ENCODE measurements at places on chromosomes 6 and 20.

DNA sequence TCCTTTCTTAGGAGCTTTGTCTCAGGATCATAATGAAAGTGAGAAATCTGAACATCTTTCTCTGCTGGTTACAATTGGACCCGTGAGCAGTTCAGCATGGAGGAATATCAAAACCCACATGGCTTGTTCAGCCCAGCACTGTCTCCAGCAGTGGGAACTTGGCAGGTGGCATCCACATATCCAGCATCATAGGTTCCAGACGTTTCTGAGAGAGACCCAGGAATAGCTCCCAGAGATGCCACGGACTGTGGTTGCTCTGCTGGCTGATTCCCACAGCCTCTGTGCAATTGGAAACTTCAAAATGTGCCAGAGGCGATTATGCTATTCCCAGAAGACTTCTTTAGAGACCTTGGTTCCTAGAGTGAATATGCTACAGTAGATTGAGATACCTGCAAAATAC is 76.4 kb downstream of the PHACTR2 start:
- DNase-seq, result no peak

- DNase-seq, result no peak
These were observed 495.6 kb upstream of the PTCHD4 start for GRCh38 chr6:48606618-48607017.

- DNase-seq, result no peak
These were observed 52.2 kb upstream of the TASP1 start for GRCh38 chr20:13690943-13691342.

- DNase-seq, result no peak
These were observed 15.4 kb downstream of the SRSF3 start for GRCh38 chr6:36609582-36609981.

- no peak for DNase-seq
These were observed 82.2 kb downstream of the TRERF1 start for GRCh38 chr6:42369568-42369967.

DNA sequence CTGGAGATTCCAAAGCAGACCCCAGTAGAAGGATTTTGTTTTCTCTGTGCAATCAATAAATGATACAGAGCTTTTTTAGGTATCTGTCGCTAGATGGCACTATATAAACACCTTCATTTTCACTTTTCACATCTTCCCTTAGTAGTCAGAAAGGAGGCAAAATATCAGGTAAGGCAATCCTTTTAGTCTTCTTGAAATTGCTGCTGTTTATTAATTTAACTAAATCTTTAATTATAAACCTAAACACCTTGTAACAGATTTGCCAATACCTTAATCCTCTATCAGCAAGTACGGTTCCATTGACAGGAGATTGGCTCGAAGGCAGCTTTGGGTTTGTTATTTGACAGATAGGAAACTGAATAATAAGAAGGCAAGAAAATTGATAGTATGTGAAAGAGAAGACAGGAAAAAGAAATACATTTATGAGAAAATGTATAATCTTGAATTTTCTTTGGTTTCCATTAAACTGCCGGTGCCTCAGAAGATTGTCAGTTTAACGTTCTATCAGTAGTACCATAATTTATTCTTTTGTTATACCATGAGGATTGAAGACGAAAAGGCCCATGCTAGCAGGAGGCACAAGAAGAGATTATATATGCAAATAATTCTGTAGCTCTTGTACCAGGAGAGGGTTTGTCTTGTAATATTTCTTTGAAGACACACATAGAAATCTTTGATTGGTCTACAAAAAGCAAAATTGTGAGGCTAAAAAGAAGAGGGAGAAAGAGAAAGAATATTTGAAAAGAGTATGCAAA is 23.5 kb upstream of the IBTK start:
- no peak for DNase-seq

DNA sequence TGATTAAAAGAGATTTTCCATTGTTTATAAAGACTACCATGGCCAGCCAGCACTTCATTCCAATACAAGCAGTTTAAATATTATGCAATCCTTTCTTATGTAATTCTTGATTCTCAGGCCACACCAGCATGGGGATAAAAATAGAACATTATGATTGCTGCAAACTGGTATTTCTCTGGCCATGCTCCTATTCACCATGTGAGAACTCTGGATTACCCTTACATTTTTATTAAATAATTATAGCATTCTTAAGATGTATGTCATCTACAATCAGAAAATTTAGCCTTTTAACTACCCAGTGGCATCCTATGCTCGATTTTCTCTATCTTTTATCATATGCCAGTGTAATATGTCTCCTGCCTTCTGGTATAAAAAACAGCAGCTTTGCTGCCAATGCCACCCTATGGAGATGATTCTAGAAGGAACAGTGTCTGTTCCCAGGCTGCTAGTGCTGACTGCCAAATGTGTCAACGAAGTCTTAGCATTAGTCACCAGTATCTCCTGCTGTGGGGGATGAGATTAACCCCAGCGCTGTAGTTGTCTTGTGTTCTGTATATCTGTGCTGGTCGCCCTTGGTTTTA is 501.4 kb downstream of the BCKDHB start:
- peak; percentile 11 for DNase-seq

- no peak for DNase-seq
These were observed 31.3 kb downstream of the RAB22A start for GRCh38 chr20:58340853-58341252.

GRCh38 chr20:35648836-35649235 is 15.9 kb downstream of the CPNE1 start:
- DNase-seq, result no peak

DNA sequence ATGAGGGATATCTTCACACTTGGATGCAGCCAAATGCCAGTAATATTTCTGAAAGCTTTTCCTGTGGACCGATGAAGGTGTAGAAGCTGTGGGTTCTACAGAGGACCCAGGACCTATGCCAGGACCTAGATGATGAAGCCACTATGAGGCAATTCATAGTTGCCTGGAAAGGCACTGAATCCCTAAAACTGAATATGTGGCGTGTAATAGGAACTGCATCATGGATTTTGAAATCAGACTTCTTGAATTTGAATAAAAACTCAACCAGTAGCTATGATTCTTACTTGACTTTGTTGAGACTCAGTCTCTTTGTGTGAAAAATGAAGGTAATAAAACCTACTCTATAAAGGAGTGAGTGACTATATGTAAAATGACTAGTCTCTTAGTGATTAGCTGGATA is 89.9 kb upstream of the SGK1 start:
- DNase-seq, result no peak

DNA sequence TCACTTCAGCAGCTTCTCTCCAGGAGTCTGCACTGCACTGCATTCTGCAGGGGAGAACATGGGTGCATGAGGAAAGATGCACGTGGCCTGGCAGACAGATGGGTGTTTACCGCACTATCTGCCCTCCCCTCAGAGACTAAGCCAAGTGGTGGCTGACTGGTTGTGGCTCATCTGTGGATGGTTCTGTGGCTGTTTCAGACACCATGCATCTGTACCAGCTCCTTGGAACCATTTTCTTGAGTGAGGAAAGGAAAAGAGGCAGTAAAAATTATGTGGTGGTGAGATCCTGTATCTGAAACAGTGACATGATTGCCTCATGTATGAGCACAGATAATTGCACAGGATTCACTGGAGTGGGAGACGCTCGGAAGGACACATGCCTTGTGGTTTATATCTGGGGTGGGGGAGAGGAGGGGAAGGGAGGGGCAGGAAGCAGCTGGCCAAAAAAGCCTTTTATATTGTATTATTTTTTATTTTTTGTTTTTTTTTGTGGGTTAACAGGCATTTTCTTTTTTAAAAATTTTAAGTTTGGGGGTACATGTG is 161.7 kb downstream of the ERMARD start:
- no peak for DNase-seq

- peak; percentile 25 for DNase-seq
These were observed 211.3 kb upstream of the RUNX2 start for GRCh38 chr6:45116714-45117410.

DNA sequence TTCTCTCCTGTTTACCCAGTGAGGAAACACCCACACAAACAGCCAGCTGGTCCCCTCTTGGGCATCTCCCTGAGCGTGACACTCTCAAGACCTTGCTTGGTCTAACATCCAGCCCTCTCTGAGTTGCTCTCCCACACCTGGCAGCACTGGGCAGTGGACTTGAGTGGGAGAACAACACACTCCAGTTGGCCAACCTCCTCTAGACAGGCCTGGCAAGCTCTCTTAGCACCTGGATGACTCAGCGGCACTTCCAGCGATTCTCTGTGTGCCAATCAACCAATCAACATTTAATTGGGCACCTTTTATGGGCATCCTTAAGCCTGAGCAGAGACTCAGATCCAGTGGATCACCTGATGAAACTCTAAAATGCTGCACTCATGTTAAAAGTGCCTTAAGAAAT is 76.6 kb upstream of the QKI start:
- no peak for DNase-seq

DNA sequence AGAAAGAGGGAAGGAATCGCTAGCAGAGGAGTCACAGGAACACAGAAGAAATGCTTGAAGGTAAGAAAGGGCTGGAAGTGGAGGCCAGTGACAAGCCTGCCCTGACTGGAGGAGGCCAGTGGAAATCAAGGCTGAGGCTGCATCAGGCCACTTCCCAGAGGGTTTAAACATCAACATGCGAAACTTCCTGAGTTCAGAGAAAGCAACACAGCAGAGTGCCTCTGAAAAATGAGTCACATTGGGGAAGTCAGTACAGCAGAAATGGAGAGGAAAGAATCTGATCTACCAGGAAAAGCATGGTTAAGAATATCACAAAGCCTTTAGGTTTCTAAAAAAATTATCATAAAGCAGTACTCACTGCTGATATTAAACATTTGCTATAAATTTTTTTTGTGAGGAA is 23.3 kb downstream of the NAPB start:
- DNase-seq, result no peak

- no peak for DNase-seq
These were observed 288.0 kb upstream of the JAG1 start for GRCh38 chr20:10961651-10962288.

DNA sequence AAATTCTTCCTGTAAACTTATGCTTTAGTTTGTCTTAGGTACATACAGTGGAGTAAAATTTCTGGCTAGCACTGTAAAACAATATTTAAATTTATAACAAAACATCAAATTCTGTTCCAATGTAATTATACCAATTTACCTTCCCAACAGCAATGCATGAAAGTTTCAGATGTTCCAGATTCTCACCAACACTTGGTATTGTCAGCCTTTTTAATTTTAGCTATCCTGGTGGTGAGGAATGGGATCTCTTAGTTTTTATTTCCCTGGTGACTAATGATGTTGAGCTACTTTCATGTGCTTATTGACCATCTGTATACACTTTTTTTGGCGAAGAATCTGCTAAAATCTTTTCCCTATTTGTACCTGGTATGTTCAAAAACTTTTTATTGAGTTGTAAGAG is 76.1 kb upstream of the PHACTR1 start:
- DNase-seq, result no peak

GRCh38 chr6:40444811-40445210 is 142.4 kb downstream of the LRFN2 start:
- DNase-seq, result no peak

DNA sequence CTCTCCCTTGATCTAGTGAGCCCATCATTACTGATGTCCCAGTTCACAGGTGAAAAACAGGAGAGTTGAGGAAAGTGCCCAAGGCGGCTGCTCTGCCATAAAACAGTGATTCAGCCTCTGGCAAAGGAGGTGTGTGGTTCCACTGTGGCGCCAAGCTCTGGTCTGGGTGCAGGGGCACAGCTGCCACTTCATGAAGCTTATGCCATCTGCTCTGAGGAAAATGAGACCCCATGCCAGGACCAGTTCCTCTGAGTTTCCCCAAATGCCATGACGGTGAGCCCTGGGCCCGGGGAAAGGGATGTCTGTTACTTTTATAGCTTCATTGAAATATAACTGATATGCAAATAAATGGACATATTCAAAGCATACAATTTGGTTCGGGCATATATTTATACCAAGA is 33.7 kb upstream of the ZBP1 start:
- no peak for DNase-seq

- no peak for DNase-seq
These were observed 494.7 kb upstream of the SLC35B3 start for GRCh38 chr6:8930009-8930408.

DNA sequence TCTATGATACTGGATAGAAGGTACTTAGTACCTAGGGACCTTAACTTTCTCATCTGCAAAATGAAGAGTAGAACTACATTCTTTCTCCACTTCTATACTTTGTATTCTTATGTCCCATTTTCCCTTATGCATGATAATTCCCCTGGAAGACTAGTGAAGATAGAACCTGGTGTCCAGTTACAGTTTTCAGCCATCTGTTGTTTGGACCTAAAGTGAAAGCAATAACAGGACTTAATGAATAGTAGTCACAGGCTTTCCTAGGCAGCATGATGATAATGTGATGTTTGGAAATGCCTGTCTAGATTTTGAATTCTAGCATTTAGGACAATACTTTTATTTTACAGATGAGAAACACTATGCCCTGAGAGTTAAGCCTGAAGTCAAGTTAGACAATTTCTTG is 153.8 kb downstream of the RIMS1 start:
- no peak for DNase-seq

GRCh38 chr6:155196911-155197310 is 66.9 kb upstream of the CLDN20 start:
- DNase-seq, result no peak

DNA sequence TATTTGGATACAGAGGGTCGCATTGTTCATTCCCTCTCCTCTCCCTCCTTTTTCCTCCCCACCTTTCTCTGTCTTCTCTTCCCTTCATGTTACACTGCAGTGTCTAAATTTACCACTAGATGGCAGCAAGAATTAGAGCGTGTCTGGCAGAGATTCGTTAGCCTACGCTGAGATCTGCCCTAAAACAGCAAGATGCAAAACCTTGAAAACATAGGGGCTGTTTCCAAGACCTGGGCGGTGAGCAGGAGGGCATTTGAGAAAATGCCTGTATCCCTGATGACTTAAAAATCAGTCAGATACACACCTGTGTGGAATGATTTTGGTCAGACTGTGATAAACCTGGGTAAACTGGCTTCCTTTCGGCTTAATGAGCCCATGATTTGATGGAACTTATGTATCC is 101.5 kb upstream of the ISM1 start:
- peak; percentile 28 for DNase-seq

DNA sequence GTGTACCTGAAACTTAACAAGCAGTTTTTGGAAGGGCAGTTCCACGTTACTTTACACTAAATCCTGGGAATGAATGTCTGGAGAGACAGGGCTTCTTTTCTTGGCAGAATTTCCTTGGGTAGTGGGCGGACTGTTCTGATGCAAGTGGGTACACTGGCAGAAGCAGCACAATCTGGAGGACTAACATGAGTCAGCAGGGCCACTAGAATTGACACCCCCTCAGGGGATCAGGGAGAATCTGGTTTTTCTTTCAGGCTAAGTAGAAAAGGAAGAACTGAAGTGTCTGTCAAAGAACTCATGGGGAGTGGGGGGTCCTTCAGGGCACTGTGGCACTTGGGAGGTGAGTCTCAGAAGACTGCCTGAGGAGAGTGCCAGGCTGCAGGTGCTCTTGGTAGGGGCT is 34.6 kb downstream of the PANK2 start:
- DNase-seq, result no peak

GRCh38 chr6:133313068-133313467 is 71.9 kb downstream of the EYA4 start:
- no peak for DNase-seq

- DNase-seq, result no peak
These were observed 36.4 kb upstream of the ADGRF4 start for GRCh38 chr6:47661960-47662359.
